ENCODE measurements at places on chromosomes 7 and 10.

- DNase-seq = no peak
Measured at GRCh38 chr7:113408999-113409398, 290.6 kb upstream of the SMIM30 start.

DNA sequence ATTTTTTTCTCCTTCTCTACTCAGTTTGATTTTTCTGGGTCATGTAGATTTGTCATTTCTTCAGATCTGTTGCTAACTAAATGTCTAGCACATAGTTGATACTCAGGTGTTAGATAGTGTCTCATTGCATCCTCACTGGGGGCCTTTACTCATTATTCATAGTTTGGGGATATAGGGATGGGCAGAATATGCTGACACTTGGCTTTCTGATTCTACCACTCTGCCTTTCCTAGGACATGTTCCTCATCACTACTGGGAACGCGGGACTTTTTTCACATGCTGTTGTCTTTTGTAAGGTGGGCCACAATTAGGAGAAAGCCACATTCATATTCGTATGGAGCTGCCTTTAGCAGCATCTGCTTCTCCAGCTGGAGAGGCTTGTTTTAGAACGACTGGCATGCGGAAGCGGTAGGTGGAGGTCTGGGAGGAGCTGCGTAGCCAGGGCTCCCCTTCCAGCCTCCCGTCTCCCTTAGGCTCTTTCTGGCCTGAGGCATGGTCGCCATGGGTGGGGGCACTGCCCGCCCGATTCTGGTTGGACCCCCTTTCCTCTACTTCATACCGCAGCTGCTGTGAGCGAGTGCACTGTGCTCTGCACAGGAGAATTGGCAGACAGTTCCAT is 78.8 kb downstream of the SND1 start:
- DNase-seq = no peak

- DNase-seq = no peak
Measured at GRCh38 chr7:129778770-129779601, 167.5 kb downstream of the NRF1 start.

- DNase-seq = no peak
Measured at GRCh38 chr7:36208997-36209813, 56.2 kb downstream of the EEPD1 start.

- DNase-seq = no peak
Measured at GRCh38 chr7:31100445-31100844, 48.3 kb downstream of the ADCYAP1R1 start.

- DNase-seq = no peak
Measured at GRCh38 chr10:89887830-89888229, 186.4 kb downstream of the KIF20B start.

- DNase-seq = no peak
Measured at GRCh38 chr10:62639144-62639543, 165.4 kb upstream of the ADO start.

GRCh38 chr7:2754086-2754485 is 66.1 kb downstream of the AMZ1 start:
- DNase-seq = no peak

DNA sequence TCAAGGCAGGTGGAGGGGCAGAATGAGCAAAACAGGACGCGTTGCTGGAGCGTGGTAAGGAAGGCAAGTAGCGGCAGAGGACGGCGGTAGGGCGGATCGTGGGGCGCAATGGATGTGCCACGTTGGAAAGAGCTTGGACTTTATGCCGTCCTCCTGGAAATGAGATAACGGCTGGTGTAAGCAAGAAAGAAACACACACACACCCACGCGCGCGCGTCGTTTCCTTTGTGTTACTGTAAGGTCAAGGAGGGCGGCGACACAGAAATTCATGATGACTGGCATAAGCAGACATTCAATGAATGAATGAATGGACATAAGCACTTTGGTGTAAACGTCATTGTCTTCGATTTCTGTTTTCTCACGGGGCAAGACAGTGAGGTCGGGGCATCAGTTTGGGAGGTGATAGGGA is 683 bp upstream of the ENTPD7 start:
- peak; percentile 5 for DNase-seq

- DNase-seq = no peak
Measured at GRCh38 chr7:29208410-29209250, 14.1 kb downstream of the CHN2 start.

DNA sequence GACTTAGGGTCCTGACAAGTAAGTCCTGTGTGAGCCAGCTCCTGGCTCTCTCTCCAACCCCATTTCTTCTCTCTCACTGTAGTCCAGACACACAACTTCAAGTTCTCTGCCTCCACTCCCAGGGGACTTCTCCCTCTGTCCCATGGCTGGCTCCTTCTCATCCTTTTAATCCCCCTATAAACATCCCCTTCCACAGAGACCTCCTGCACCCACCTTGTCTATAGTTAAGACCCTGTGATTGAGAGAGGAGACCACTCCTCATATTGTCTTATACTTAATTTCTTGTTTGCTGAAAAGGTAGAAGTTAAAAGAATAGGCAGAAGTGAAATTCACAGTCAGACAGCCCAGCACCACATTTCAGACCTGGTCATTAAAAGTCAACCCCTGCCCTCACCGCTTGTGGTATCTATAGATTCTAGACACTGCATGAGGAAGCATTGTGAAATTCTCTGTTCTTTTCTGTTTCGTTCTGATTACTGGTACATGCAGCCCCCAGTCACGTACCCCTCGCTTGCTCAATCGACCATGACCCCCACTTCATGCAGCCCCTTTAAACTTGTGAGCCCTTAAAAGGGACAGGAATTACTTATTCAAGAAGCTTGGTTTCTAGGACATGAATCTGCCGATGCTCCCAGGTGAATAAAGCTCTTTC is 125.6 kb upstream of the FRMD4A start:
- DNase-seq = no peak

GRCh38 chr7:5667391-5667790 is 114.1 kb downstream of the RNF216 start:
- no peak for DNase-seq

- no peak for DNase-seq
Measured at GRCh38 chr10:69496352-69497230, 45.3 kb downstream of the TSPAN15 start.

DNA sequence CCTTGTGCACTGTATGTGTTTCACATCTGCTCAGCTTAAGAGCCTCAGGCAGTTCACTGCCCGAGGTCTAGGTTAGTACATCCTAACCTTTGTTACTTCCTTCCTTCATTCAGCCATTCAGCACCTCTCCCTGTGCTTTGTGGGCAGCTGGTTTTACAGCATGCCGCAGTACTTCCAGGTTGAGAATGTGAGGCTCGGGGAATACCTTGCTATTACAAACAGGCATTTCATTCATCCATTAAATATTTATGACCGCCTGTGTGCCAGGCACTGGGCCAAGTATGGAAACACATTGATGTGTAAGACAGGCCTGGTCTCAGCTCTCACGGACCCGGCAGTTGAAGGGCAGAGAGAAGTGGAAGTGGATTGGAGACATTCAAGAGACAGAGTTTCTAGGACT is 82.4 kb downstream of the SHH start:
- DNase-seq = no peak

DNA sequence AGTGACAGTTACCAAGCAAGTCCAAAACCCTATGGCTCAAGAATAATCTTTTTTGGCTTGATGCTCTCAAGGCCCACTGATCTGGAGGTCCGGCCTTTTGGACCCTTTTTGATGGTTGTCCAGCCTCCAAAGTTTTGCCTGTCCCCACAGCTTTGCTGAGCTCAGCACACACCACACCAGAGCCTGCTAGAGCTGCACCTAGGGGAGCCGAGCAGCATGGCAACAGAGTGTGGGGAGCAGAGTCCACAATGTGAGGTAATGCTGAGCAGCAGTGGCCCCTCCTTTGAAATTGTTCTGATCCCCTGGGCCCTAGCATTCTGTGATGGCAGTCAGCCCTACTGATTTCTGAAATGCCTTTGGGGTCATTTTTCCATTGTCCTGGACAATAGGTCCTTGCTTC is 9.3 kb downstream of the GIMAP7 start:
- no peak for DNase-seq

DNA sequence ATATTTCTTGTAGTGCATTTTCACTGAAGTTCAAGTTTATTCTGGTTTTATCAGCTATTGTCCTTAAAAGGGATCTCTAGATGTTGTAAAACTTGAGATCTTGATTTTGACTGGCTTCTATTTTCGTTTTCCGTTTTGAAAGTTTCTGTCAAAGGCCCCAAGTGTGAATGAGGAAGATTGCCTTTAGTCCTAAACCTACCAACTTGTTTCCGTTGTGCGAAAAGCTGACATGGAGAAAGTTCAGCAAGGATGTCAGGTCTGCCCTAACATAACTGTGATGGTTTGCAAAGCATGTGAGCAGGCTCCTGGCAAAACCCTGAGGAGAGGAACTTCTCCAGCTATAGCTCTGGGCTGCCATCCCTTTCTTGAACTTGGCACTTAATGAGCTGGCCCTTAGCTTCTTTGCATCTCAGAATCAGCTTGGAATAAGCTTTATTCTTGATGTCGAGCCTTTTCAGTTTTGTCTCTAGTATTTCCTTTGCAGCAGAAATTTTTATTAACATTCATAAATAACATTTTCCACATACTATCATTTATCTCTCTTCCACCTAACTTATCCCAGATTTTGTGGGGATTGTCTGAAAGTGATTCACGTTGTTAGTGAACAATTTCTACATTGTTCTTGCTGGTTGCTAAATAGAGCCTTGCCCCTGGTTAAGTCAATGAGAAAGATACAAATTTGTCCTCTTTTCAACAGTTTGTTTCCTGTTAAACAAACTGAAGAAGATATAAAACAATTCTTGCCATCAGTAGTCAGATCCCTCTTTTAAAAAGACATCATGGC is 559.4 kb downstream of the SUGCT start:
- DNase-seq = no peak

DNA sequence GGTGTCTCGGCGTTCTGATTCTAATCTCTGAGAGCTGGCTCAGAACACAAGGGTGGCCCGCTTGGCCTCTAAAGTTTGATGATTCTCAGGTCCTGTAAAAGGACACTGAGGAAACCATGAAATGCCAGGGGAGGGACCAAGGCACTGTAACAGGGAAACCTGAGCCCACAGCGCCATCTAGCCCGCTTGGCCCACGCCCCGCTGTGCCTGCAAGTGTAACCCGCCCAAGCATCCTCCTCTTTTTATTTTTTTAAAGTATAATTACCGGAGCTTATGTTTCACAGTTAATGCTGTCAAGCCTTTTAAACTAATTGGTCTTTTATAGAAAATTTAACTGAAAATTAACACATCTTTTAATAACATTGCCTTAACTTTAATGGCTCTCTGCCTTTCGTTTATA is 734.7 kb downstream of the KCNMA1 start:
- no peak for DNase-seq

- no peak for DNase-seq
Measured at GRCh38 chr7:155724327-155725005, 80.0 kb downstream of the RBM33 start.

GRCh38 chr7:33981671-33982424 is 76.5 kb downstream of the BMPER start:
- no peak for DNase-seq

GRCh38 chr10:127715782-127716378 is 21.1 kb upstream of the FOXI2 start:
- no peak for DNase-seq

- no peak for DNase-seq
Measured at GRCh38 chr7:112206991-112207592, 597 bp downstream of the ZNF277 start.

DNA sequence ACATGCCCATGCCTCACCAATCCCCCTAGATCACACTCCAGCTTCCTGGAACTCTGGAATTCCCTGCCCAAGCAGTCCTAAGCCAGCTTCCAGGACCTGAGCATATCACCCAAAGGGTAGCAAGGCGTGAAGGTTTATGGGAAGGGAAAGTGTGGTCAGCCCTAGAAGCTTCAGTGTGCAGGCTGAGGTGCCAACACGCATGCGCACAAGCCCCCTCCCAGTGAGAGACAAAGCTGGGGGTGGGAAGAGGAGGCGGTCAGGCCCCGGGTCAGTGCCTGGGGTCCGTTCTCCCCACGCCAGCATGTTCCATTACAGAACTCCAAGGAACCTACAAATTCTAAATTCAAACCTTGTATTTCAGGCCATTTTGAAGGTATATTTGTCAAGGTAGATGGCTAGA is 103.6 kb upstream of the C7orf33 start:
- DNase-seq = no peak

GRCh38 chr7:12244129-12244528 is 33.0 kb downstream of the TMEM106B start:
- DNase-seq = no peak

DNA sequence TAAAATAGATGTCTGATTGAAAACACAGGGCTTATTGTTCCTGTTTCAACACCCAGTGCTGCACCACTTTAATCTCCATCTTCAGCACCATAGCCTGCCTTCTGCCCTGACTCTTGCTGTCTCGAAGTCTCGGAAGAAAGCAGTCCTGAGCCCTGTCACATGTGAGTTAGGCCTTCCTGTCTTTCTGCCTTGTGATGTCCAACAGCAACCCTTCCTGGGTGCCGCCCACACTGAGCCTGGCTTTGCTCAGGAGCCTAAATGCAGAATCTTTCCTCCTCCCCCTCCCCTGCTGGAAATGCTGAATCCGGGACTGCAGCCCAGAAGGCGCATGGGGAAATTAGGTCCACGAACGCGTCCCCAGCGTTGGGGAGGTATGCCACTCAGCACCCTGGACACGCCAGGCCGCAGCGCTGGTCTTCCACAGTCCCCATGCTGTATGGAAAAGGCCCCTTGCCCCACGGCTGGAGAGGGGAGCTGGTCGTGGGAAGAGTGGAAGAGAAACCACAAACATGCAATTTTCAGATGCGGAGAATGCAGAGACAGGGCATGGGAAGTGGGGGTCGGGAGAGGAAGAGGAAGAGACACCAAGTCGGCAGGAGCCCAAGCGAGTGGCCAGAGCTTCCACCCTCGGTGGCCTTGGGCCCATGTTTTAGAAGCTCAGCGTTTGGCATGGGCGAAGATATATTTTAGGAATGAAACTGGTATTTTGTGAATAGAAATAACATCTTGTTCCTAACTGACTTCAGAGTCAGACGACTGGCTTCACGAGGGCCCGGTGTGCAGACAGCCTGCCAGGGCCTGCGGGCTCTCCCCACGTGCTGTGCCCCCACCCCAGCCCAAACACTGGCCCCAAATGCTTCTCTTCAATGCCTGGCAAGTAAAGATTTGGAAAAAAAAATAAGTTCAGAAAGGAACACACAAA is 656.1 kb upstream of the FOXK1 start:
- no peak for DNase-seq

GRCh38 chr10:80660736-80661135 is 123.0 kb downstream of the SH2D4B start:
- no peak for DNase-seq

GRCh38 chr10:128642023-128642422 is 515.8 kb upstream of the MKI67 start:
- DNase-seq = no peak

GRCh38 chr10:46517541-46517940 is 38.9 kb downstream of the GPRIN2 start:
- no peak for DNase-seq
